Immature natural killer cell (primary cell): ENCODE measurements at places on chromosomes 2 and 18. TPM values are rescaled to one million over a fixed set of nuclear protein-coding genes. Genes with fewer than 3 reads are reported as not detected.

DNA sequence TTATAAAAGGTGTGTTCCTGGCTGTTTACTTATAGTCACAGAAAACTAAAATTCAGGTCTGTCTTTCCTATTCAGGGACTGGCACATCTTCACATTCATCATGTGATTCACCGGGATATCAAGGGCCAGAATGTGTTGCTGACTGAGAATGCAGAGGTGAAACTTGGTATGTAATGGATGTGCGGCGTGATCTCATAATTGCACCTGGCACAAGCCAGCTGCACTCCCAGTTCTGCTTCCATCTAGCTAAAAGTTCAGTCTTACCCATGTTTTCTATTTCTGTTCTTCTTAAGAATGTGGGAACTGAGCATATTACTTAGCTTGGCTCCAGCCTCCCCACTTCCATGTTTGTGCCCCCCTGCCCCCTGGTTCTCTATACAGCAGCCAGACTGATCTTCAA lies 131.9 kb downstream of the MAP4K4 start:
- H3K4me1 ChIP-seq, result peaks cover 46% of the 10 kb centered on the region
- no peaks in the 10 kb centered on the region for H3K27me3 ChIP-seq
- no peak for DNase-seq
- H3K27ac ChIP-seq, result no peak overlapping the region

DNA sequence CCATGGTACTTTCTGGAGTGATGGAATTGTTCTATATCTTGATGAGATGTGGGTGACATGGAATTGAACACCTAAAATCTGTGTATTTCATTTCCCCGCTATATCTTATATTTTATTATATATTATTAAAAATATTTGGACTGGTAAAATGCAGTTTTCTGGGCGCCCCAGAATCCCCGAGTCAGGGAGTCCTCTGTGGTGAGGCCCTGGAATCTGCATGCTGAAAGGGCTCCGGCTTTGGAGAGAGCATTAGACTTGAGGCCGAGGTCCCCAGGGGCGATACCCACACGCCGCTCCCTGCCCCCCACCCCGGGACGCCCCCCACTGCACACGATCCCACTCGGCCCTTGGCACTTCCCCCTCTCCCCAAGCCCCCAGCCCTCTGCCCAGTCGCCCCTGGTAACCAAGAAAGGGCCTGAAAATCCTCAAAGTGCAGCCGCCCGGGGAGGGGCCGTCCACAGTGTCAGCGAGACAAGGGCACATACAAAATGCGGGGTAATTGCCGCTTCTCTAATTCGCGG lies 126.0 kb downstream of the ZFP36L2 start:
- H3K36me3 ChIP-seq, result peaks cover 4% of the 10 kb centered on the region
- H3K4me3 ChIP-seq, result no peak overlapping the region

DNA sequence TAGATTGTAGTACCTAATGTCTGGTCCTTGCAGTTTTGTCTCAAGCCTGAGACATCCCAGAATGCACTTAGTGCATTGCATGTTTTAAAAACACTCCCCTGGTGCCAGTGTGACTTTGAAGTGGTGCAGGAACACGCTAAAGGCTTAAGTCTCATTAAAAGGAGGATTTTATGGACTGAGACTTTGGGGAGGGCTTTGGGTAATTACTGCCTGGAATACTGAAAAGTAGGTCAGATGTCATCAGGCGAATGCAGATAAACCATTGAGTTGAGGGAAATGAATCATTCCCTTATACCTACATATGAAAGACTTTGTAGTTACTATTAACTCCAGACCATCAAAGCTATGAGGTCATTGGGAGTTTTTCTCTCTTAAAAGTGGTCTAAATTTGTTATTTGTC lies 3.0 kb upstream of the OSBPL1A start:
- no peak for DNase-seq
- H3K4me3 ChIP-seq, result no peak overlapping the region
- no peaks in the 10 kb centered on the region for H3K36me3 ChIP-seq
- no peak overlapping the region for H3K27ac ChIP-seq

- peak; percentile 62 for DNase-seq
- peak overlapping the region; percentile 95 for H3K27ac ChIP-seq
- no peaks in the 10 kb centered on the region for H3K36me3 ChIP-seq
- H3K4me1 ChIP-seq, result peaks cover 68% of the 10 kb centered on the region
- H3K4me3 ChIP-seq, result peak overlapping the region; percentile 76
Observed at GRCh38 chr18:35158728-35159450, 81.9 kb upstream of the ZNF397 start.

DNA sequence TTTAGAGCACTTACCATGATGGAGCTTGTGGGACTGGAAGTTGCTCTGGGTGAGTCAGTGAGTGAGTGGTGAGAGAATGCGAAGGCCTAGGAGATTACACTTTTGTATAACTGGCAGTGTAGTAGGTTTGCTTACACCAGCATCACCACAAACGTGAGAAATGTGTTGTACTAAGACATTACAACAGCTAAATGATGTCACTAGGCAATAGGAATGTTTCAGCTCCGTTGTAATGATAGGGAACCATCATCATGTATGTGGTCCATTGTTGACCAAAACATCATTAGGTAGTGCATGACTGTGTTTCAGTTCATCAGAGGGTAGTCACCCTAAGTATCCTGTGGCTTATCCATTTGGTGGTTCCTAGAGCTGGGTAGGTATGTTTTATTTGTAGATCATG lies 11.9 kb downstream of the ZNF407 start:
- H3K4me1 ChIP-seq, result peaks cover 9% of the 10 kb centered on the region
- H3K27ac ChIP-seq, result no peak overlapping the region
- DNase-seq, result no peak
- no peaks in the 10 kb centered on the region for H3K27me3 ChIP-seq
- H3K36me3 ChIP-seq, result no peaks in the 10 kb centered on the region
- H3K4me3 ChIP-seq, result no peak overlapping the region

GRCh38 chr2:139155991-139156390 lies 375.8 kb upstream of the NXPH2 start:
- no peaks in the 10 kb centered on the region for H3K4me1 ChIP-seq
- no peak overlapping the region for H3K4me3 ChIP-seq
- H3K27me3 ChIP-seq, result peaks cover 1% of the 10 kb centered on the region
- H3K36me3 ChIP-seq, result no peaks in the 10 kb centered on the region
- DNase-seq, result no peak
- H3K27ac ChIP-seq, result no peak overlapping the region

DNA sequence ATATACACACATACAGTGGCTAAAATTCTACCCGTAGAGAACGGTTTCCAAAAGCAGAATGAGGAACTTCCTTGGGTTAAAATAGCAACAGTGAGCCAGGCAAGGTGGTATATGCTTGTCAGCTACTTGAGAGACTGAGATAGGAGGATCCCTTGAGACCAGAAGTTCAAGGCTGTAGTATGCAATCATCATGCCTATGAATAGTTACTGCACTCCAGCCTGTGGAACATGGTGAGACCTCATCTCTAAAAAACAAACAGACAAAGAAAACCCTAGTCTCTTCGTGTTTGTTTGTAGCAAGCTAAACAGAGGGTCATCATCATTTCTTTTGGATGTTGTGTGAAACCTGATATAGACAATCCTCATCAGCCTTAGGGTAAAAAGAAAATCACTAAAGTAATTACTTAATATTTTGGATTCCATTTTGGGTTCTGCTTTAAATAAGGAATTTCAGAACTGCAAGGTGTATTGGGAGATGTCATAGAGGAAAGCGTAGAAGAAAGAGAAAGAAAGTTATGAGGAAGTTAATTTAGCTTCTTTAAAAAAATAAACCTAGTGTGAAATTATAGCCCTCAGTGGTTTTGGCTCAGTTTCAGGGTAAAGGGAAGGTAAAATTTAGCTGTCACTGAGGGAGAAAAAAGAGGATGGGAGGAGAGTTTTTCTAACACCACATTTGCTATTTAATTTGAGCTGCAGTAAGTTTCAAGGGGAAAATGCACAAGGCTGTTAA lies 46.5 kb downstream of the PLEK start:
- H3K4me1 ChIP-seq, result peaks cover 97% of the 10 kb centered on the region
- H3K27ac ChIP-seq, result peak overlapping the region; percentile 82
- peak; percentile 46 for DNase-seq
- H3K4me3 ChIP-seq, result peak overlapping the region; percentile 67
- H3K36me3 ChIP-seq, result peaks cover 4% of the 10 kb centered on the region

DNA sequence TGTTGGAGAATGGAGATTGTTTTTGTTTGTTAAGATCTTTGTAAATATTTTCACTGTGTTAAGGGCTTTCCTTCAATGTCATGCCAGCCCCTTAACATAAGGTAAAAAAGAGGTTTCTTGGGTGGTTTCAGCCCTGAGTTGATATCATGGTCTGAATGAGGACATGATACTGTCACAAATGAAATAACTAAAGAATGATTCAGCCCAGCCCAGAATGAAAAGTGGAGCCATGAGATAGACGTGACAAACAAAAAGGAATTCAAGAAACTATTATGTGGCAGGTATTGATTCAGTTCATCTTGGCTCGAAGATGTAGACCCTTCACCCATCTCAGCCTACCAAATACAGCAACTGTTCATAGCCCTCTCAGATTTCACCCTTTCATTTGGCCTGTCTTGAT lies 88.6 kb upstream of the TTN start:
- H3K4me1 ChIP-seq, result no peaks in the 10 kb centered on the region
- H3K36me3 ChIP-seq, result no peaks in the 10 kb centered on the region
- H3K4me3 ChIP-seq, result no peak overlapping the region
- no peaks in the 10 kb centered on the region for H3K27me3 ChIP-seq
- DNase-seq, result no peak

DNA sequence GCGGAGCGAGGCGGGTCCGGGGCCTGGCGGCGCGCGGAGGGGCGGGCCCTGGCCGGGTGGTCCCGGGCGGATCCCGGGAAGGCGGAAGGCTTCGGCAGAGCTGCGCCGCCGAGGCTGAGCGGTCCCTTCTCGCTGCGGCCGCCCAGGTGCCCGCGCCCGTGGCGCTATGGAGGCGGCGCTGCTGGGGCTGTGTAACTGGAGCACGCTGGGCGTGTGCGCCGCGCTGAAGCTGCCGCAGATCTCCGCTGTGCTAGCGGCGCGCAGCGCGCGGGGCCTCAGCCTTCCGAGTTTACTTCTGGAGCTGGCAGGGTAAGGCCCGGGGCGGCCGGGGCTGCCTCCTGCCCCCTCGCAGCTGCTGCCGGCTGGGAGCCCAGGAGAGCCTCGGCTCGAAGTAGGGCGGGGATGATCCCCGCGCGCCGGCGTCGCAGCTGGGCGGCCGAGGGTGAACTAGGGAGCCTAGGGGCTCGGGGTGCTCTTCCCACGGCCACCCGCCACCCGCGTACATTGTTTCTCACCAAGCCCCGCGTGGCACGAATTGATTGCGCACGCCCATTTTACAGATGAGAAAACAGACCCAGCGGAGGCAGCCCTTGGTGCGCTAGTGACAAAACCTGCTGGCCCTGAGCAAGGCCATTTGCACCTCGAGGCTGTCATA lies at the start of gene SLC66A3:
SLC66A3 (plus strand) TSS at position 87 of the 655 bp plus-strand sequence; CDS start at position 167, 80 bp downstream.
- DNase-seq, result no peak
- peaks cover 30% of the 10 kb centered on the region for H3K4me1 ChIP-seq
- peaks cover 10% of the 10 kb centered on the region for H3K27me3 ChIP-seq
- no peaks in the 10 kb centered on the region for H3K36me3 ChIP-seq
- peak within 1 kb of the TSS; percentile 93 for H3K27ac ChIP-seq

DNA sequence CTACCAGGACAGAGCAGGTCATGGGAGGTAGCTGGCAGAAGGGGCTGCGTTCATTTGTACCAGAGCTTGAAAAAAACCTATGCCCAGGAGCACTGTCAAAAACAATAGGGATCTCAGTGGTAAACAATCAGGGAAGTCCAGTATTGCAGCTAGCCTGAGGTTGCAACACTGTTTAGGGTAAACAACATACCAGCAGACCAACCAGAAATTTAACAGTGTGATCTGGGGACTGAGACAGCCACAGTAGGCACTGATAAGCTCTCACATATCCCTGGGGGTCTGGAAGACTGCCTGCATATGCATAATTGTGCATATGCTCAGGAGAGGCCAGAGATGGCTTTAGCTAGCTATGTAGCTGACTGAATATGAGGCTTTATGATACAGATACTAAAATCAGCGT lies 12.0 kb upstream of the ZCCHC2 start:
- peaks cover 23% of the 10 kb centered on the region for H3K36me3 ChIP-seq
- H3K27me3 ChIP-seq, result peaks cover 4% of the 10 kb centered on the region
- no peak overlapping the region for H3K4me3 ChIP-seq
- peaks cover 11% of the 10 kb centered on the region for H3K4me1 ChIP-seq
- no peak overlapping the region for H3K27ac ChIP-seq

DNA sequence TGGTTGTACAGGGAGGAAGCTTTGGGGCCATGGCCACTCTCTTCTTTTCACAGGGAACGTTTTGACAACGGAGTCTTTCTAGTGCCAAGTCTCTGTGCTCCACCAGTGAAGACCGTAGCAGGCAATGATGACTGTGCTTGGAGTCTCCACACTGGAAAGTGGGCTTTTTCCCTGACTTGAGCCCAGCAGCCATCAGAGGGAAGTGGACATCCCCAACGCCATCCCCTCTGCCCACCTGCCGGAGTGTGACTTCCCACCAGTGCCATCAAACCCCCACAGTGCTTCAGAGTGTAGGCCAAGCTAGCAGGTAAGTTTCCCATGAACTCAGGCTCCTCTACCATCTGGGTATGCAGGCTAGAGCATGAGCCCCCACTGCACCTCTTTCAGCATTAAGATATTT lies 78.7 kb downstream of the APOB start:
- no peaks in the 10 kb centered on the region for H3K36me3 ChIP-seq
- no peak for DNase-seq
- no peaks in the 10 kb centered on the region for H3K4me1 ChIP-seq
- peaks cover 13% of the 10 kb centered on the region for H3K27me3 ChIP-seq
- H3K4me3 ChIP-seq, result no peak overlapping the region
- no peak overlapping the region for H3K27ac ChIP-seq

DNA sequence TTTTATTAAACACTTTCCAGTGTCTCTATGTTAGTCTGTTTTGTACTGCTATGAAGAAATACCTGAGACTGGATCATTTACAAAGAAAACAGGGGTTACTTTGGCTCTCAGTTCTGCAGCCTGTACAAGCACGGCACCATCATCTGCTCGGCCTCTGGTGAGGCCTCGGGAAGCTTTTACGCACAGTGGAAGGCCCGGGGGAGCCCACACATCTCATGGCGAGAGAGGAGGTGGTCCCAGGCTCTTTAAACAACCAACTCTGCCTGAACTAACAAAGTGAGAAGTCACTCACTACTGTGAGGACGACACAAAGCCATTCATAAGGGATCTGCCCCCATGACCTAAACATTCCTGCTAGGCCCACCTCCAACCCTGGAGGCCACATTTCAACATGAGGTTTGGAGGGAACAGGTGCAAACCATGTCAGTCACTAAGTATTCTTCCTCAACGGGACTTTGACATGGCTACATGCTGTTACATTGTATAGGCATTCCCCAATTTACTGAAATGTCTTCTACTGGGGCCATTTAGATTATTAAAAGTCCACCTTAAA lies 26.1 kb downstream of the CYB5A start:
- peaks cover 6% of the 10 kb centered on the region for H3K36me3 ChIP-seq
- no peaks in the 10 kb centered on the region for H3K27me3 ChIP-seq
- no peak for DNase-seq
- H3K4me3 ChIP-seq, result no peak overlapping the region

- peaks cover 6% of the 10 kb centered on the region for H3K27me3 ChIP-seq
- no peak overlapping the region for H3K4me3 ChIP-seq
- no peak for DNase-seq
- no peaks in the 10 kb centered on the region for H3K36me3 ChIP-seq
- no peaks in the 10 kb centered on the region for H3K4me1 ChIP-seq
Observed at GRCh38 chr2:126889496-126890135, 9.1 kb upstream of the TEX51 start.

GRCh38 chr2:32250290-32250689 lies 14.4 kb downstream of the NLRC4 start:
- DNase-seq, result no peak
- H3K27me3 ChIP-seq, result no peaks in the 10 kb centered on the region
- H3K27ac ChIP-seq, result no peak overlapping the region
- H3K36me3 ChIP-seq, result no peaks in the 10 kb centered on the region
- no peaks in the 10 kb centered on the region for H3K4me1 ChIP-seq
- no peak overlapping the region for H3K4me3 ChIP-seq

ID2 gene
- 1,425 TPM for polyA plus RNA-seq

TCF7L1 gene
- polyA plus RNA-seq, result not detected

UGT1A8 gene
- not detected for polyA plus RNA-seq

SIX3 gene
- not detected for polyA plus RNA-seq

CYP27C1 gene
- not detected for polyA plus RNA-seq

XDH gene
- polyA plus RNA-seq, result not detected

GTF2A1L gene
- not detected for polyA plus RNA-seq
